ENCODE measurements at places on chromosomes 7 and 10. TPM values are rescaled to one million over a fixed set of nuclear protein-coding genes. Genes with fewer than 3 reads are reported as not detected.

SH2D4B gene
- not detected for total RNA-seq

DNA sequence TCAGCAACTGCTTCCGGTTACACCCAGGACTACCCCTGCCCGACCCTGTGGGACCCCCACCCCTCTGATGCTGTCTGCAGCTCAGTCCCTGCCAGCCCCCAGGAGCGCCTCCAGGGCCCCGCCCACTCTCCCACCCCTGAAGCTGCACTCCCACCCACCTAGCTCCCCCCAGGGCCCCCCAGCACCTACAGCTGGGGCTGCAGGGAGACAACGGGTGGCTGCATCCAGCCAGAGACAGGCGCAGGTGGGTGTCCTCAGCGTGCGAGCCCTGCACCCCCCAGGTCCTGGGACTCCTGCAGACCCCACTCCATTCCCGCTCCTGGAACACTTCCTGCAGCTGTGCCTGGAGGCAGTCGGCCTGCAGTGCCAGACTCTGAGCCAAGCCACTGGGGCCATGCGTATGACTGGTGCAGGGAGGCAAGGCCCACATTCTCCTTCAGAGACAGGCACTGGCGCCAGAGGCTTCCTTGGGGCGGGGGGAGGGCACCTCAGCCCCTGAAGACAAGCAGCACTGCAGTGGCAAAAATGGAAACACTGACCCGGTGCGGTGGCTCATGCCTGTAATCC lies 6.1 kb downstream of the CYP2W1 start:
- no peak for DNase-seq

GRCh38 chr10:78139341-78139740 lies 105.7 kb downstream of the RPS24 start:
- DNase-seq = no peak

DNA sequence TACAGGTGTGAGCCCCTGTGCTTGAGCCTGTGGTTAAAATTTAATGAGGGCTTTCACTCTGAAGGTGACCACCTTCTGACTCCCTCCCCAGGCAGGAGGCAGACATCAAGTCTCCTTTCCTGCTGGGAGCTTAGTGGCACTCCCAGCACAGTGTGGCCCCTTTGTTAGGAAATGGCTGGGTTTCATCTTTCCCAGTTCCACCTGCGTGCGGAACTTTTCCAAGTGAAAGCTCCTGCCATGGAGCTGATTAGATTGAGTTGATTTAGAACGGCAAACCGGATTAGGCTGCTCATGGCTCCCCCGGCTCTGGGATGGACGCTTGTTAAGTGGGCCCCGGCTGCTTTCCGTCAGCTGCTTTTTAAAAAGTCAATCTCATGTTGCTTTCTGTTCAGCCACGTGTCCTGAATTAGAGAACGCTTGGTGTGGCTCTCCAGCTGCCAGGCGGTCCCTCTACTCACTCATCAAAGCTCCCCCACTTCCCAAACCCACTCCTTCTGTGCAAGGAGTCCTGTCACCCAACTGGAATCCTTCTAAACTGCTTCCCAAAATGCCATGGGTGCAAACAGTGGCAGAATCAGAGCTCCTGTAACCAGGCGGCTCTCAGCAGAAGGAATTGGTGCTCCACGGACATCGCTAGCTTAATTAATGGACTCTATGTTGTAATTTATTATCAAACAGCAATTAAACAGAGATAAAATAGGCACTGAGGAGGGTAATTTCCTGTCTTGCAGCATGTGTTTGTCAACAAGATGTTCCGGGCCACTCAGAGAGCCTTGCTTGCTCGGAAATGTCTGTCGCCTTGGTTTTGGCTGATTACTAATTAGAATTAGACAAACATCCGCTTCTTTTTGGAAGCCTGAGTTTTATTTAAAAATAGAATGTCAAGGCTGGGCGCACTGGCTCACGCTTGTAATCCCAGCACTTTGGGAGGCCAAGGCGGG lies 551.2 kb downstream of the GALNT17 start:
- DNase-seq = no peak

- no peak for DNase-seq
Observed at GRCh38 chr10:12588091-12588860, 238.9 kb downstream of the CAMK1D start.

GRCh38 chr7:11235491-11235890 lies 261.8 kb downstream of the PHF14 start:
- DNase-seq = no peak

DNA sequence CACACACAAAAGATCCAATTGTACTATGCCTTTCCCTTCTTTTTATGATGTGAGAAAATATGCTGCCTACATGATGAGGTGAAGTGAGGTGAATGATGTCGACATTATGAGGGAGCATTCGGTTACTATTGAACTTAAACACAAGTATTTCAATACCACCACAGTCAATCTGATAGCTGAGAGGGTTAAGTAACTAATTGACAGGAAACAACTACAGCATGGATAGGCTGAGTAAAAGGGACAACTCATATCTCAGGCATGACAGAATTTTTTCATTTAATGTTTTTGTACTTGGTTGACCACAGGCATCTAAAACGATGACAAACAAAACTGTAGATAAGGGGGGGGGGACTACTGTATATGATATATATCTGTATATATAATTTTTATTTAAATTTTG lies 488.9 kb downstream of the SH2D4B start:
- no peak for DNase-seq

DNA sequence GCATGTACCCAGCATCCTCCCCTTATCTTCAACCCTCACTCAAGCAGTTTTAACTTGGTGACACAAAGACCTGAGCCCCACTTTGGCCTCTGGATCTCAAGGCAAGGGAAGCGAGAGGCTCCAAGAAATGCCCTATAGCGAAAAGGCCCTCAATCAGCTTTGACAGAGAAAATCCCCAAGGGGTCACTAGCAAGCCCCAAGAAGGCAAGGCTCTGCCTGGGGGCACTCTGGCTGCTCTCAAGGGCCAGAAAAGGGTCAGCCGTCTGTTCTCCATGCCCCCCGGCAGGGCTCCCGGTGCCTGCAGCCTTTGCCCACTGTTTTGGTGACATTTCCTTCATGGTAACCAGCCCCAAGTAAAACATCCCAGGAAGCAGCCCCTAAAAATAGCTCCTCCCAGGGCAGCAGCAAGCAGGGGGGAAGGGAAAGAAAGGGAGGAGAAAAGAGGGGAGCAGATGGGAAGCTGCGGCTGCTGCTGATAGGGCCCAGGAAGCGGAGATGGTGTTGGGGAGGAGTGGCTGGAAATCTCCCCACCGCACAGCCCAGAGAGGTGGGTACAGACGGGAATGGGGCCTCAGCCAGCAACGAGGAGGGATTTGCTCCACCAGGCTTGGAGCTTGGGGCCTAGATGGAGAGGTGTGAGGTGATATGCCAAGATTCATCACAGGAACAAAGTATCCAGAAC lies 7.1 kb downstream of the CAMK2G start:
- DNase-seq = peak; percentile 73

GRCh38 chr7:73343671-73344380 lies 15.9 kb downstream of the FKBP6 start:
- no peak for DNase-seq

DNA sequence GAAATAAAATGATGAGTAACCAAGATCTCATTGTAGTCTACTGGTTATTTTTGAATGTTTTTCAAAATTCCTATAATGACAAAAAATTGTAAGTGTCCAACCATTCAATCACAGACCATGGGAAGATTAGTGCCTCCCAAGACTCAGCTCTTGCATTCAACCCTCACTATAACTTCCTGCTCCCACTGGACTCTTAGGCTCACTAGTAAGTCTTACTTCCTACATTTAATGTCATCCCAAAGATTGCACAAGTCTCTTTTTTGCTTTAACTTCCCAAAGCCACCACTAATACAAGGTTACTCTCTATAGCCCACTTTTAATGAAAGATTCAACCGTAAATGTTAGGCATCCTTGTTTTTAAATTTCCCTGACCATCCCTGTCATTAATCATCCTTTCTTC lies 111.9 kb upstream of the NRBF2 start:
- no peak for DNase-seq

DNA sequence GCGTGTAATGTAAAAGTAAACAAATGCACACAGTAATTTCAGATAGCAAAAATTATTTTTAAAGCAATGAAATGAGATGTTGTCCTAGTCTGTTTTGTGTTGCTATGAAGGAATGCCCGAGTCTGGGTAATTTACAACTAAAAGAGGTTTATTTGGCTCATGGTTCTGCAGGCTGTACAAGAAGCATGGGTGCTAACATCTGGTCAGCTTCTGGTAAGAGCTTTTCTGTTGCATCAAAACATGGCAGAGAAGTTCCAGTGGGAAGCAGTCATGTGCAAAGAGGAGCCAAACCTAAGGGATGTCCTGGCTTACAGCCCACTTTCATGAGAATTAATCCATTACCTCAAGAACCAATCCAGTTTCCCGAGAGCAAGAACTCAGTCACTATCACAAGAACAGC lies 62.9 kb upstream of the MNX1 start:
- no peak for DNase-seq

DNA sequence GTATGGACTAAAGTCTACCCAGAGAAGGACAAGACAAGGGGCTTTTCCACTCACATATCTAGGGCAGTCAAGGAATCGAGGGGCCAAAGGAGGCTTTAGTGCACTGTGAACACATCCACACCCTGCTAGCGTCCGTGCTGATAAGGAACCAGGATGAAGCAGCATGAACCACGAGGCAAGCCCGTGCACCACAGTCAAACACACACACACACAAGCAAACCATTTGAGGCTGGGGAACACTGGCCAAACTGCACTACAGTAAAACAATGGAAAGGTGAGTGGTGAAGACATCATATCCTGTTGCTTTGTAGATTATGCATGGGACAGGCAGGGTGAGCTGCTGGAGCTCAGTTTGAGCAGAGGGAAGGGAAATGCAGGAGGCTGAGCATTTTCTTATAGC lies 177.4 kb upstream of the CDCA7L start:
- DNase-seq = no peak

DNA sequence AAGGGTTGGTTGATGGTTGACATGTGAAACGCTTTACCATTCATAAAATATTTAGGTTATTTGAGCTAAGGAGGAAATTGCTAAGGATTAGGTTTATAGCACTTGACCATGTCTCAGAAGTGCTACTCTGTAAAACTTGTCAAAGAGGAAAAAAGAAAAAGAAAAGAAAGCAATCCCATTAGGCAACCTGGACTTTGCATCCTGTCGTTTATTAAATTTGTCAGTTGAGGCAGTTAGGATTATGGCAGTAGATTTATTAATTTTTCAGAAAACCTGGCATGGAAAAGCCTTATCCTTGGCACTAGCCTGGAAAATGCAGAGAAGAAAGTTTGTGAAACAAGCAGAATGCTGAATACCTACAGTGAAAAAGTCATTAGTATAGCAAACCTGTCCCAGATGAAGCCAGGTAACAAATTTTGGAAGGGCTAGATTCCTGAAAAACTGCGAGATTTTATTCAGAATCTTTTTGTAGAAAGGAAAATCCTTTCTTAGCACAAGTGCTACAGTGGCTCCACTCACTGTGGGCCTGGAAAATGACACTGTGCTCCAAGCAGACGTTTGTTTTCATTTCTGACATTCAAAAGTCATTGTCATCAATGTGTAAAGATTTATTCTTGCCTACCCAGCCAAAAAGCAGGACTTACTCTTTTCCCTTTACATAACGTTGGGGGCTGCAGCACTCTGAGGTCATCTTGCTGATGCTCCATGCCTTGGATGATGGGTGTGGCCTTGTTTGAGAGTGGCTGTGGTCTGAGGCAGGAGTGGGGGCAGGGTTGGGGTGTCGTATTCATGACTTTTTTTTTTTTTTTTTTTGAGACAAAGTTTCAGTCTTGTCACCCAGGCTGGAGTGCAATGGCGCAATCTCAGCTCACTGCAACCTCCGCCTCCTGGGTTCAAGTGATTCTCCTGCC lies 664.9 kb downstream of the SUGCT start:
- no peak for DNase-seq

GRCh38 chr7:85730012-85730411 lies 543.2 kb upstream of the SEMA3D start:
- no peak for DNase-seq

MBL2 gene
- total RNA-seq = not detected

CYP2C19 gene
- not detected for total RNA-seq

DNA sequence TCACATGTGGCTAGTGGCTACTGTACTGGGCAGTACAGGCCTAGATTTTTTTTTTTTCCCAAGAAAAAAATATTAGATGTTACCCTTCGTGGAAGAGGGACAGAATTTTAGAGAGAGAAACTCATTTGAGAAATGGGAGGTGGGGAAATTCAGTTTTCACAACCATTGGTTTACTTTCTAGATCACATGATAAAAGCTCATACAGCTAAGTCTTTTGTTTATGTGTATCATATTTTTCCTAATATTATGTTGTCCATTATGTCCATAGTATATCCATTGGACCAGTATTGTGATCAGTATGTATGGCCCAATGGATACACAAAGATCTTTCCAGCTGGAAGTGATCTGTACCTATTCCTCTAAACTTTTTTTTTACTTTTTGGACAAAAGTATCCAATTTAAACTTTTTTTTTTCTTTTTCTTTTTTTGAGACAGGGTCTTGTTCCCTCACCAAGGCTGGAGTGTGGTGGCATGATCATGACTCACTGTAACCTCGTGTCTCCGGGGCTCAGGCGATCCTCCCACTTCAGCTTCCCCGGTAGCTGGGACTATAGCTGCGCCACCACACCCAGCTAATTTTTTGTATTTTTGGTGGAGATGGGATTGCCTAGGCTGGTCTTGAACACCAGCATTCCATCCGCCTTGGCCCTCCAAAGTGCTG lies 4.1 kb downstream of the CALU start:
- DNase-seq = no peak

NPFFR1 gene
- total RNA-seq = not detected

GRCh38 chr7:142568435-142569097 lies 180.7 kb upstream of the PRSS1 start:
- DNase-seq = no peak

GRCh38 chr10:124654686-124655085 lies 89.5 kb downstream of the FAM53B start:
- DNase-seq = no peak

- DNase-seq = no peak
Observed at GRCh38 chr7:125033506-125033905, 103.9 kb upstream of the POT1 start.

- DNase-seq = no peak
Observed at GRCh38 chr7:69162931-69163670, 435.2 kb upstream of the AUTS2 start.

GRCh38 chr7:134246347-134246746 lies 70.4 kb downstream of the SLC35B4 start:
- no peak for DNase-seq

Data from ascending aorta (tissue), 2 donors.